HCT116 (cell line): ENCODE measurements at places on chromosomes 6 and 20. TPM values are rescaled to one million over a fixed set of nuclear protein-coding genes. Genes with fewer than 3 reads are reported as not detected.

- no peak overlapping the region for H3K4me3 ChIP-seq
- no peaks in the 10 kb centered on the region for H3K4me1 ChIP-seq
- H3K36me3 ChIP-seq, result no peaks in the 10 kb centered on the region
- H3K27ac ChIP-seq, result no peak overlapping the region
- peak; percentile 51 for DNase-seq
These were observed 8.1 kb upstream of the TSPYL1 start for GRCh38 chr6:116287689-116288282.

DNA sequence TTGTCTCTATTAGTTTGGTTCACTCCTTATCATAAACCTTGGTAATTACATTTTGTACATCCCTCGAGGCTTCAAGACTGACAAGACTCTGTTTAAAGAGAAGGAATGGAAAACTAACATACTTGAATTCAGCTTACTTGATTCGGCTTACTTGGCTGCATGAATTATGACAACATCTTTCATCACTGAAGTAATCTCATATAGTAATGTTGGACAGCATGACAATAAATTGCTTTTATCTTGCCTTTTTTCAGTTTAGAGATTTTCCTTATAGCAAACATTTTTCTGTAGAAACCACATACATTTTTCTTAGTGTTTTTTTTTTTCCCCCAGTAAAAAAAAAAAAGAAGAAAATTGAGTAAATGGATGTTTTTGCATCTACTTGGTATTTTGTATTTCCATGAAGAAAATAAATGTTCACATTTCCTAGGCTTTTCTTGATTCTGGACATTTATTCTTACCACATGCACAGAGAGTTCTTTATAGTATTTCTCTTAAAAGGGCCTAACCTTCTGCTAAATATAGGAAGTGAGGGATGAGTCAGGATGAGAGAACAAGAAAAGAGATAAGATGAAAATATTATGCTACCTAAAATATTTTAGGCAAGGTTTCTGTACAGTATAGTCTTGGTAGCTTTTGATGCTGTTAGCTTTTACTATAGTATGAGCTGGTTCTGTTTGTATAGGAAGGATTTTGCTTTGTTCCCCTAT is 101.0 kb upstream of the HDGFL1 start:
- H3K36me3 ChIP-seq, result no peaks in the 10 kb centered on the region
- H3K27ac ChIP-seq, result no peak overlapping the region
- no peak overlapping the region for H3K4me3 ChIP-seq
- H3K27me3 ChIP-seq, result no peaks in the 10 kb centered on the region

DNA sequence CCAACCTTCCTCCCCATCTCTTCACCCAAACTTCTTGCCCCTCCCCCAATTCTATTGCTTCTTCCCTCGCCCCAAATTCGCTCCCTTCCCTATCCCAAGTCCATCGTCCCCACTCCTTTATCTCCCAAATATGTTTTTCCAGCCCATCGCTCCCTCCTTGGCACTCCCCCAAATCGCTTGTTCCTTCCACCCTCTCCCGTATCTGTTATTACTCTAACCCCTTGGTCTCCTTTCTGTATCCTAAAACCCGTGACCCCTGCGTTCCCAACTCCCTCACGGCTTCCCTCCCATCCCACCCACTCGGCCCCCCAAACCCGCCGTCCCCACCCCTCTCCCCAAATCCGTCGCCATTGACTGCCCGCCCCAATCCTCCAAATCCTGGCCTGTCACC is 584 bp downstream of the MTCH1 start:
- DNase-seq, result no peak
- peaks cover 28% of the 10 kb centered on the region for H3K4me1 ChIP-seq
- H3K36me3 ChIP-seq, result peaks cover 12% of the 10 kb centered on the region; the same call in 1 of the 2 replicates
- no peaks in the 10 kb centered on the region for H3K27me3 ChIP-seq

DNA sequence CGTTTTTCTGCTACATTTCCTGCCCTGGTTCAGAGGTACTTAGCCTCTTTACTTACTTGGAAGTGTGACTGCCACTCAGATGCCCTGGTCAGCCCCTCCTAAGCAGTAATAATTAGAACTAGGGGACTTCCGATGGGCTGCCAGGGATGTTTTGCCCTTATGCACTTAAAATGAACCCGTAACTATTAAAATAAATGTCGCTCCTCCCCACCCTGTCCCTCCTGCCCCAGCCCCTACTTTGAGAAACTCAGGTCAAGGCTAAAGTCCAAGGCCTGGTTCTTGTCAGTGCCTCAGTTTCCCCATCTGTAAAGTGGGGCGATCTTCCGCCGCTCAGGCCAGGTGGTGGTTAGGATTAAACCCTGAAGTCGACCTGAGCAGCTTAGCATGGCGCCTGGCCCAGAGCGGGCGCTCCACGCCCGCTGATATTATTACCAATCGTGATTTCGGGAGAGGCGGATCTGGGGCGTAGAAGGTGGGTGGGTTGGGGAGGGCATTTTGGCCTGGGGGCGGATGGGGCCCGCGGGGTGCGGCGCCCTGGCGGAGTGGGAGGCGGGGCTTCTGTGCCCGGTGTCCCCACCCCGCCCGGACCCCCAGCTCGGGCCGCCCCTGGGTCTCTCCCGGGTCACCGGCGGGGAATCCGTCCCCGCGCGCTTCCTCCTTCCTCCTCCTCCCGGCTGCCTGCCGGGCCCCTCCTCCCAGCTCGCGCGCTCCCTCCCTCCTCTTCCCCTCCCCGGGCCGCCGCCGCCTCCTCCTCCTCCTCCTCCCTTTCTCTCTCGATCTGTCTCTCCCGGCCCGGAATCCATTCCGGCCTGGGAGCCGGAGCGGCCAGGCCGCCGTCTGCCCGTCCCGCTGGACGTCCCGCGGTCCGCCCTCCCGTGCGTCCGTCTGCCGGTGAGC is at the start of gene SRC:
SRC (plus strand) TSS at position 802 of the 897 bp plus-strand sequence. CDS start 38,014 bp downstream, outside the sequence.
- peak within 1 kb of the TSS; percentile 70 for H3K4me3 ChIP-seq
- H3K4me1 ChIP-seq, result peaks cover 57% of the 10 kb centered on the region
- no peak for DNase-seq
- H3K27me3 ChIP-seq, result no peaks in the 10 kb centered on the region

OR12D3 gene
- not detected for total RNA-seq

MARCKS gene
- total RNA-seq, result 25.7 TPM

- no peaks in the 10 kb centered on the region for H3K4me1 ChIP-seq
- no peak overlapping the region for H3K27ac ChIP-seq
- no peaks in the 10 kb centered on the region for H3K36me3 ChIP-seq
- H3K4me3 ChIP-seq, result no peak overlapping the region
- DNase-seq, result no peak
These were observed 89.7 kb downstream of the LY86 start for GRCh38 chr6:6678185-6678671.

GRCh38 chr6:24910961-24911725 is 24.6 kb downstream of the RIPOR2 start:
- no peaks in the 10 kb centered on the region for H3K4me1 ChIP-seq
- no peak overlapping the region for H3K4me3 ChIP-seq
- DNase-seq, result no peak
- H3K27ac ChIP-seq, result no peak overlapping the region

C6orf141 gene
- total RNA-seq, result 31.6 TPM
